ACHN (cell line): ENCODE measurements at places on chromosomes 2 and 18.
A peak's percentile ranks its signal among the peaks of the same experiment; 100 is the strongest.

DNA sequence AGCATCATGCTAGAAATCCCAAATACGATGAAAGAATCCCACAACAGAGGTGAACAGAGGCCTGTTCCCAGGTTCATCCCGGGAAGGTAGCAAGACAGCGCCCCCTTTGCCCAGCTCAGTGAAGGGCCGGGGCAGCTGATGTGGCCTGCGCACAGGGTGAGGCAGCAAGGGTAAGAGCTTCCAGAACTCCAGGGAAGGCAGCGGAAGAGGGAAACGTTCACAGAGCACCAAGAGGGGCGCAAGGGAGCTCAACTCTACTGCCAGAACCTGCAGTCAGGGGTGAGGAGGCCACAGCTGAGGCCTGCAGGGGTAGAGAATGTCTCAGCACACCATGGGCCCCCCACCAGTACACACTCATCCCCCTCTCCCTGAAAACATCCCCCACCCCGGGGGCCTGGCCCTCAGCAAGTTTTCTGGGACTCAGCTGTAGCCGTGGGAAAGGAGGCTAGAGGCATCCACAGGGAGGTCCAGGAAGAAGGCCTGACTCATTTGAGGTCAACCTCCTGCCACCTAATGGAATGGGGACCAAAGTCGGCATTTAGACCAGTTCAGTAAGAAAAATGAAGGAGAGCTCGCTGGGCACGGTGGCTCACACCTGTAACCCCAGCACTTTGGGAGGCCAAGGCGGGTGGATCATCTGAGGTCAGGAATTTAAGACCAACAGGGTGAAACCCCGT is 95.6 kb upstream of the ASAP2 start:
- peak; percentile 31 for DNase-seq

DNA sequence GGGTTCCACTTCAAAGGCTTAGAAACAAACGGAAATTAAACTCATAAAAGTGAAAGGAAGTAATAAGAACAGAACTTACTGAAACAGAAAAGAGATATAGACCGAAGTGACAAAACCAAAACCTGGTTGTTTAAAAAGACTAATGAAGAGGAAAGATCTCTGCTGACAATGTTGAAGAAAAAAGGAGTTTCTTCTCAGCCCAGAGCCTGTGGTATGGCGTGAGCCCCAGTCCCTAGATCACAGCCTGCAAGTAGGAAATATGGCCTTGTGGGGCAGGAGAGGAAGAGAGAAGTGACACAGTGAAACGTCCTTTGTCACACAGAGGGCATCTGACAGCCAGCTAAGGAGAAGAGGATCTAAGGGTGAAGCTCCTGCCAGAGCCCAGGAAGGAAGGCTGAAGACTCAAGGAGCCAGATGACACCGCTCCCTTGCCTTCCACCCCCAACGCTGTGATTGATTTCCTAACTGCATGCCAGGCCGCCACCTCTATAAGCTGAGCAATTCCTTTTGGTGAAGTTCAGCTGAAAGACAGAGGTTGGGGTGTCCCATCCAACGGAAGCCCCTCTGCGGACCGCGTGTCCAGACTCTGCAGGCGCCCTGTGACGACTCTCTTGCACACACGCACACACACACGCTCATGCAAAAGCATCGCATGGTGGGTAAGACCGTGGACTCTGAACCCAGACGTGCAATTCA is 141.1 kb downstream of the HDAC4 start:
- no peak for DNase-seq

GRCh38 chr2:85584857-85585780 is 888 bp downstream of the VAMP5 start:
- DNase-seq: peak; percentile 70

- no peak for DNase-seq
These were observed 986.3 kb upstream of the LRRTM1 start for GRCh38 chr2:81290846-81291245.

DNA sequence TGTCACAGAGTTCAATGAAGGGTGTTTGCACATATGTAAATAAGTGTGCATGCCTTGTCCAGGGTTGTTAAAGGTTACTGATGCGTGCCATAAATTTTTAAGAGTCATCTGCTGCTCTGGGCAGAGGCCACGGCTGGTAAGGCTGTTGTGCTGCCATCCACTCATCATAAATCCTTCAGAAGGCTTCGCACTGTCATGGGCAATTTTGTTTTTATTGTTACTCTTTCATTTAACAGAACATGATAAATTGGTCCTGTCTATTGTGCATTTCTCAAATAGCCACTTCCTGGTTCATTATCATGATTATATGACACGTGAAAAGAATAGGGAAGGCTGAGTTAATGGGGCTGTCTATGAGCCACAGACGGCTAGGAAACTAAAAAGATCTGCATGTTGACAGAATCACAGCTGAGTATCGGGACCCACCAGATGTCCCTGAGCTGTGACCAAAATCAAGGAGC is 634.3 kb upstream of the SOX11 start:
- DNase-seq: no peak

DNA sequence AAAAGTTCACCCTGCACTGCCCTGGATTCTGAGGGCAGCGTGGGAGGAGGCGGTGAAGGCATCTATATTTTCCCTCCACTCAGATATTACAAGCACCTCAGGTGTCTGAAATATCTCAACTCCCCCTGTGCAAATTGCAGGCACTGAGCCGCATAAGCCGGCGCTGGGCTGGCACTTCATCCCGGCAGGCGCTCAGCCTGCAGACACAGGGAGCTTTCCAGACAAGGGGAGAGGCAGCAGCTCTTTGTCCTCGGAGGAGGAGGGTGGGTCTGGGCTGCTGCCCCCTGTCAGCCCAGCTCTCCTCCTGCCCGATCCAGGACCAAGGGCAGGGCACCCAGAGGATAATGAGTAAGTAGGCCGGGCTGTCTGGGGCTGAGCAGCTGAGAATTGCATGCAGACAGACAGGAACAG is 189.3 kb upstream of the MYT1L start:
- no peak for DNase-seq

DNA sequence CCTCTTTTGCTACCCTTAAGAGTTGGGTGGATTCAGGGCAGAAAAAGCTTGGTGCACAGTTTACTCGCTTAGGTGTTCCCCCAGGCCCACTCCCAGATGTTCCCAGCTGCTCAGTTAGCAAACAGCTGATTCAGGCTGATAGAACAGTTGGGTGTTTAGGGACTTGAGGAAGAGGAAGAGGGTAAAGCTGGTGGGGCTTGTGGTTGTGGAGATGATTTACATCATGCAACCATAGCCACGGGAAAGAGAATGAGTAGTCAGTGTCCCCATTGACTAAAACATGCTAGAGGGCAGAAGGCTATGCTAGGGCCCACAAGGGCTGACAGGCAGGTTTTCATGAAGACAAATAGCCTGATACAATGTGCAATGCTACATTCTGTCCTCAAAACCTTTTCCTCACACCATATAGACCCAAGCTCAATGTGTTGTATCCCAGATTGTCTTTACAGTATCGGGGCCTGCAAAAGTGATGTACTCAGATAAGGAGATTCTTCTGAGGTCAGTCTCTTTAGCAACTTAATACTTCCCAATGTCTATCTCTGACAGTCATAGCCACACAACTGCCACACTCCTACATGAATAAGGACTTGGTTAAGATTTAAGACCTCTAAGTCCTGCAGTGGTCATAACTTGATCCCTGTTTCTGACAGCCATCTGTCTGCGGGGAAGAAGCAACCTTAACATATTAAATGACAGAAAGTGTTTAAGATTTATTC is 15.6 kb downstream of the COLEC12 start:
- no peak for DNase-seq

- no peak for DNase-seq
These were observed 526 bp downstream of the CHN1 start for GRCh38 chr2:175004730-175004979.

DNA sequence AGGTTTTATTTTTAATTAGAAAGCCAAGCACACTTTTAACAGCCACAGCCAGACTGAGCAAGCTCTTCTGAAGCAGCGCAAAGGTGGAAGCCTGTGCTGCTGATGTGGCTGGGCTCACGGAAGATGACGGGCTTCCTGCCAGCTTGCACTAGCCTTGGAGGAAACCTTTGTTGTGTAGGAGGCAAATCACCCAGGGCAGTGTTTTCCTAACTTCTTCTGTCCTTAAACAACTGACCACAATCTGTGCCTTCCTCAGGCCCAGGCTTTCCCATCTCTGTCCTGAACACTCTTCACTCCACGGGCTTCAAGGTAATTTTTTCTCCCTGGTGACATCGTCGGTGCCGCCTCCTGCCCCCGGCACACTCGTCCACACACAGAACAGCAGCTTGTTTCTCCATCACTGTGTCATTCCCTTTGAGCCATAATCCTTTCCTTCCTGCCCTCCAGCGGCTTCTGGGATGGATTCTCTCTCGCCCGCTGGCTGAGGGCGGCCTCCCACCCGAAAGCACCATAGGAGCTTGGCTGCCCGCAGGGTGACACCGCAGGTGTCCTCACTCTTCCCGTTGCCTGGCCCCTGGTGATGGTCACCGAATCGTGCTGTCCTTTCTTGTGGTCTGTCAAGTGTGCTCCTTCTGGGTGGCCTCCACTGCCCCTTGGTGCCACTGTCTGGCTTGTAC is 31.1 kb upstream of the INHBB start:
- DNase-seq: no peak

GRCh38 chr2:223523551-223524001 is 78.6 kb downstream of the SCG2 start:
- no peak for DNase-seq

DNA sequence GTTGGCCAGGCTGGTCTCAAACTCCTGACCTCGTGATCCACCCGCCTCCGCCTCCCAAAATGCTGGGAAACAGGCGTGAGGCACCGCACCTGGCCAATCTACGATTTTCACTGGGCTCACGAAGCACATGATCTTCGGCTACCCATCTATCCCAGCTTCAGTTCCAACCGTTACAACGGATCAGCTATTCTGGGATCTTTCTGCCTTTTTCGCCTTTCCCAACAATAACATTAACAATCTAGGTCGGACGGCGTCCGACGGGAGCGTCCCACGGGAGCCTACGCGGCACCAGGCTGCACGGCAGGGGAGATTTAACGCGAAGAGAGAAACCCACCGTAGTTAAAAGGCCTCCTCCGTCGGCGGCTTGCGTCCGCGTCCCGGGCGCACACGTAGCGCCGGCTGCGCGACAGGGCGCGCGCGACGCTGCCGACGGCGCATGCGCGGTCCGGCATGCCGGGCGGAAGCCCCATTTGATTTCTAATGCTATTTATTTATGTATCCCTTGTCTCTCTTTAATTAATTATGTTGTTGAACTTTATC is at the start of gene MSL3B:
Gene MSL3B, minus strand, starts transcription at position 394 of the 540 bp plus-strand sequence.
- peak; percentile 72 for DNase-seq

- DNase-seq: no peak
These were observed 94.2 kb upstream of the EFEMP1 start for GRCh38 chr2:56017784-56018183.

- DNase-seq: no peak
These were observed at the start of gene RNF152 for GRCh38 chr18:61892683-61893308. TSS of gene RNF152 (minus strand) at chr18:61893007. CDS start at chr18:61816463, 76,544 bp downstream.

GRCh38 chr2:40448476-40449079 is 3.3 kb downstream of the SLC8A1 start:
- DNase-seq: peak; percentile 77

GRCh38 chr2:165675551-165675968 is 118.5 kb downstream of the GALNT3 start:
- DNase-seq: no peak

GRCh38 chr2:104897515-104898184 is 43.7 kb downstream of the POU3F3 start:
- peak; percentile 10 for DNase-seq

GRCh38 chr18:8816220-8816619 is 110.9 kb downstream of the MTCL1 start:
- no peak for DNase-seq

DNA sequence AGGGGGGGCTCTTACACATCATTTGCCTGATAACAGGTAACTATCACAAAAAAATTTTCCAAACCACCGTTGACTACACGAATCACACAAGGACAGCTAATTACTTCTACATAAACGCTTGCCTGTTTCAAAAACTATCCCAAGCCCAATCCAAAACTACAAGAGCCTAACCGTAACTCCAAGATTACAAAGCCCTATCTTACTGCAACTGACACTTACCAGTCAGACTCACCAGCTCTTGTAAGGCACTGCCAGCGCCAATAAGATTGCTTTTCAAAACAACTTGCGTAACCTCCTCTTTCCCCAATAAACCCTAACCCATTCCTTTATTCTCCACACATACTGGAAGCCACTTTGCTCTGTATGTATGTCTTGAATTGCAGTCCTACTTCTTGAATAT is 148.4 kb downstream of the NBAS start:
- no peak for DNase-seq

DNA sequence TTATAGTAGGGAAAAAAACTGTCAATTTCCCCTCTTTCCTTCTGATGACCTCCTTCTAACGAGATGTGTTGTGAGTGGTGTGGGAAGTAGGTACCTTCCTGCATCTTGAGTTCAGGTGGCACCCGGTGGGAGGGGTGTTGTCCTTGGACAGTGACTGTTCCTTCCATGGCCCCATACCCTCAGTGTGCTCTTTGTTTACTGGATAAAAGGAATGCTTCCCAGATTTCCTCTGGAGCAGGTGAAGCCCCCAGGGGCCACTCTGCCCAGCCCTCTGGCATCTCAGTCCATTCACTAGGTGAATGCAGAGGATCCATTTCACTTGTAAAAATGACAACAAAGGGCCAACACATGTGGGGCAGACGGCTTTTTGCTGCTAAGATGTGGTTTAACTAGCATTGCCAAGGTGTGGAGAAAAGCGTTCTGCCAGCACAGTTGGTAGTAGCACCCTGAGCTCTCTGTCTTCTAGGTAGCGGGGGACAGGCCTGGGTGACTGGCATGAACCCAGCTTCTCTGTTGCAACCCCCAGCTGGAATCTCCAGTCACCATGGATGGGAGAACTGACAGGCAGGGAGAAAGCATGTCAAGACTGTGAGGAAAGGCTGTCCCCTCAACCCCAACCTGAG is 6.9 kb downstream of the GDF7 start:
- DNase-seq: no peak

DNA sequence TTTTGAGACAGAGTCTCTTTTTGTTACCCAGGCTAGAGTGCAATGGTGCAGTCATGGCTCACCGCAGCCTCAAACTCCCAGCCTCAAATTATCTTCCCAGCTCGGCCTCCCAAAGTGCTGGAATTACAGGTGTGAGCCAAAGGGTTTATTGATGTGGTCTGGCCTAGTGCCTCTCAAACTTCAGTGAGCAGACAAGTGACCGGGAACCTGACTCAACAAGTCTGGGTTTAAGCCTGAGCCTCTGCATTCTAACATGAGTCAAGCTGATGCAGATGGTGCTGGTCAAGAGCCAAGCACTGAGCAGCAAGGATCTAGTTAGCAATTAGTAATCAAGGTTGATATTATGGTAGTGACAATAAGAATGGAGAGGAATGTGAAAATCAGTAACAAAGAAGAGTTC is 21.3 kb downstream of the CDK15 start:
- DNase-seq: peak; percentile 31

DNA sequence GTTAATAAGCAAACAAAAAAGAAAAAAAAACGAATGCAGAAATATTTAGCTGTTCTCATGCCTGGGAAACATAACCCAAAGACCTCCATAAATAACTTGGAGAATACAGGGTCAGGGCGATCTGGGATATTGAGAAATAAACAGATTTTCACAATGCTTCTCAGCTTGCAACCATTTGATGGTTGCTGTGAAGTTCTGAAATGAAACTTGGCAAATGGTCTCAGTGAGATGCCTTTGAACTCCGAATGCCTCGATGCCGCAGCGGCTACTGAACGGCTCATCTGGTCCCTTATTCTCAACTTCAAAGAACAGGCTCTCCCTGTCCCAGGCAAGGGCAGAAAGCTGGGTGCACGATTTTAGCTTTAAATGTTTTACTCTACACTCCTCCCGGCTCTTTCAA is 78.1 kb downstream of the ZNF516 start:
- no peak for DNase-seq
